Retina (tissue), 1 donor: ENCODE measurements at places on chromosomes 5 and 9.

- DNase-seq = no peak
These were observed 14.4 kb upstream of the TGFBR1 start for GRCh38 chr9:99090336-99091130.

GRCh38 chr9:81669041-81669651 is 20.2 kb downstream of the TLE1 start:
- DNase-seq = peak; percentile 71

GRCh38 chr9:84327184-84327583 is 13.4 kb downstream of the SLC28A3 start:
- no peak for DNase-seq

DNA sequence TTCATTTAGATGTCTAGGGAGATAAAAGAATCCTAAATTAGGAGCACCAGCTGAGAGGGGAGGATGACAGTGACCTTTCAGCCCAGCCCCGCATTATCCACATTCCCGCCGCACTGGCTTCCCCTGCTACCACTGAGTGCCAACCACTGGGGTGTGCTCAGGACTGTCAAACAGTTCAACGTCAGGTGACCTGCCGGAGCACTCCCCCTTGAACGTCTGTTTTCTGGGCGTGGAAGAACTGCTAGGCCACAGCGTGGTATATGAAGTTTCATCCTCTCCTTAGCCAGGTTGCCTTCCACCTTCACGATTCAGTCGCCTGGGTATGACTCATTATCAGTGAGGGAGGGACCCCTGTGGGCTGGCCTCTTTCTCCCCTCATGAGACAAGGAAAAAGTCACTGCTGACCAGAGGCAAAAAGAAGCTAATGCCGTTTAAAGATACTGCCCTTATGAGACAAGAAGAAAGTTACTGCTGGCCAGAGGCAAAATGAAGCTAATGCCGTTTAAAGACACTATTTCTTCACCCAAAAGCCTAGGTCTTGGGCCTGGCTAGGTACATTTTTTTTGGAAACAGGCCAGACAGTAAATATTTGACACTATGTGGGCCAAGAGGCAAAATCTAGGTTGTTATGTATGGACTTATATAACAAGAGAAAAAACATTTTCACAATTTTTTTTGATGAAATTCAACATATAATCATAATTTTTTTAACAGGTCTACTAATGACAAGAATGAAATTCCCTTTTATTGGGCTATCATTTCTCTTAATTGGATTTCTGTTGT is 4.6 kb downstream of the NMRK1 start:
- no peak for DNase-seq

GRCh38 chr5:1557114-1557873 is 33.5 kb upstream of the LPCAT1 start:
- DNase-seq = no peak

DNA sequence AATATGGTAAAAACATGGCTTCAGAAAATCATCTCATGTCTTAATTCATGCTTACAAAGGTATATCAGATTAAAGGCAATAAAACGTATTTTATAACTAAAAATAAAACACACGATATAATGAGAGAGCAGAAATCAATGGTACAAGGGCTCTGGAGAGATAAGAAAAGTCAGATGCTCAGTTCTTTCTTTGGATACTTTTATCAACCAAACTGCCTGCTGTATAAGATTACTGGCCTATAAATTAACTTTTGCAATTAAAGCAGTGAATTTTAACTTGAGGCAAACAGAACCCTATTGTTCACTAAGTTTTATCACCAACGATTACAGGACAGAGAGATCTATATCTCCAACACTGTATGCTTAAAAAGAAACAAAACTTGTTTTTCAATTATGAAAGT is 42.1 kb upstream of the HNRNPA0 start:
- no peak for DNase-seq

DNA sequence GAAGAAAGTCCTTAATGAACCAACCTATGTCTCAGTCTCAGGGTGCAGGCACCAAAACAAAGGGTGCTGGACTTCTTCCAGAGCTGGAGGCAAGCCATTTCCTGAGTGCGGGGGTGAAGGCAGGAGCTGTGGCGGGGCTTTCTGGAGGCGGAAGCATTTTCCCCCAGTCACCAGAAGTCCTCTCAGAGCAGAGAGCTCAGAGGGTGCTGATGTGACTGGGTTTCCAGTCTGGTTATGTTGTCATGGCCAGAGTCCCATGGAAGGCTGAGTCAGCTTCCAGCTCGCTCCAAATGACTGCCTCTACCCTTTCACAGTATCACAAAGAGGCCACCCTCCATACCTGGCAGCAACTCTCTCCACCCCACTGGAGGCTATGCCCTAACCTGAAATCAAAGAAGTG is 86.0 kb downstream of the TRPC7 start:
- DNase-seq = no peak

GRCh38 chr5:150774145-150774544 is 4.4 kb upstream of the SMIM3 start:
- DNase-seq = no peak

GRCh38 chr5:171419688-171420430 is 412 bp downstream of the FGF18 start:
- DNase-seq = peak; percentile 53

GRCh38 chr9:135980926-135981630 is 19.9 kb upstream of the UBAC1 start:
- no peak for DNase-seq

GRCh38 chr5:81717226-81717625 is 33.7 kb downstream of the SSBP2 start:
- no peak for DNase-seq

DNA sequence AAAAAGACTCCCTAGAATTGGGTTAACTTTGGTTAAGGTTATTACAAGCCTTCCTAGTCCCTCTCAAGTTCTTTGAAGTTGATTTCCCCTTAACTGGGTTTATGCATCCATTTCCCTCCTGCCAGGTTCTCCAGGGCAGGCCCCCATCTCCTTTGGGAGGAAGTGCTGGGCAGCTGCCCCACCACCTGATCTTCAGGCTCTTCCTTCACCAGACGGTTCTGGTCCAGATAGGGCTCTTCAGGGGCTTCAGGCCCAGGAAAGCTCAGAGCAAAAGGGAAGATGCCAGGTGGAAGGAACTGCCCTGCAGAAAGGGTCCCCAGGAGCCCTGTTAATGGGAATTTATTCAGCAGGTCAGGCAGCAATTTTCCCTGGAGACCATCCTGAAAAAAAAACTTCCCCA is 2.1 kb downstream of the SMIM32 start:
- DNase-seq = no peak

DNA sequence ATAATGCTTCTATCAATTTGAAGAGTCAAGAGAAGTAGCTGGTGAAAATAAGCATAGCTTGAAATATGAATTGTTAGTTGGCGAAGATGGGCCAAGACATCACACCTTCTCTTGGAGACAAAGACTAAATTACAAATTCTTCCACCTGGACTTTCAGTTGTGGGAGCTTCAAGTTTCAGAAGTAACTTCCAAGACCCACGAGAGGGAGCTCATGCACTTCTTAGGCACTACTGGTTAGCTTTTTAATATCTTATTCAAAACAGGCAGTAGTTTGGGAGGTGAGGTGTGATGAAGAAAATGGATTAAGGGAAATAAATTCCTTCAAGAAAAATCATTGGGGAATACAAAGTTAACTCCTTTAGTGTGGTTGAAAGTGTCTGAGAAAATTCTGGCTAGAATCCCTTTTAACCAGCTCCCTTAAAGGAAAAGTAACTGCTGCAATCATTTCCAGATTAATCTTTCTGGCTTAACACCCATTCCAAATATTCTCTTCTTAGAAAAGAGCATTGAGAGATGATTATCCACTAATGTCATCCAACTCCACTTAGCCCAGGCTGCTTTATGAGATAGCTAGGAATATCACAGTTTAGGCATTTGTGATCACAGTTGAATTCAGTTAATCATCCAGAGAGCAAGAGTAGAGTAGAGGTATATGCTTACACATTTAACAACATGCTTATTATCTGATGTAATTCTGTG is 139.5 kb upstream of the DMRTA1 start:
- DNase-seq = no peak

- no peak for DNase-seq
These were observed 170.1 kb downstream of the CDH12 start for GRCh38 chr5:22683050-22683449.

GRCh38 chr9:119451426-119451825 is 82.2 kb upstream of the BRINP1 start:
- DNase-seq = no peak
